ENCODE measurements at places on chromosomes 3 and 15.

DNA sequence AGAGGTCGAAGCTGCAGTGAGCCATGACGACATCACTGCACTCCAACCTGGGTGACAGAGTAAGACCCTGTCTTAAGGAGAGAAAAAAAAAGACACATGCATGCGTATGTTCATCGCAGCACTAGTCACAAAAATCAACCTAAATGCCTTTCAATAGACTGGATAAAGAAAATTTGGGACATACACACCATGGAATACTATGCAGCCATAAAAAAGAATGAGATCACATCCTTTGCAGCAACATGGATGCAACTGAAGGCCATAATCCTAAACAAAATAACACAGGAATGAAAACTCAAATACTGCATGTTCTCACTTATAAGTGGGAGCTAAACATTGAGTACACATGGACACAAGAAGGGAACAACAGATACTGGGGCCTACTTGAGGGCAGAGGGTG is 53.1 kb downstream of the FSIP1 start:
- DNase-seq, result no peak

GRCh38 chr3:47586746-47587145 is 8.1 kb upstream of the CSPG5 start:
- DNase-seq, result no peak

- no peak for DNase-seq
Observed at GRCh38 chr3:180319461-180319860, 282.5 kb upstream of the TTC14 start.

- no peak for DNase-seq
Observed at GRCh38 chr3:9388562-9389272, 8.7 kb upstream of the SETD5 start.

DNA sequence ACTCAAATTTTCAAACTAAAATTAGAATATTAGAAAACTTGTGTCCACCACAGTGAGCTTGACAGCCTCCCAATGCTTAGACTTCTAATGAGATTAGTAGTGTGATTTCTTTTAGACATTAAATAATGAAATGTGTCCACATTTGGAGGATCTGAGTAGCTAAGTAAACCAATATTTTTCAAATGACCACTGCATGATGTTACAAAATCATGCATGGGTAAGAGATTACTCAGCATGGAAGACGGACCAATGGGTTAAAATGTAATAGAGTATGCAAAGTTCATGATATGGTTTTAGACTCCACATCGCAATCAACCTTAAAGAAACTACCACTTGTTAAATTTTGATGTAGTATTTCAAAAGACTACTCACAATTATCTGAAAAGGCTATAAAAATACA is 130.6 kb downstream of the IMPG2 start:
- DNase-seq, result no peak

DNA sequence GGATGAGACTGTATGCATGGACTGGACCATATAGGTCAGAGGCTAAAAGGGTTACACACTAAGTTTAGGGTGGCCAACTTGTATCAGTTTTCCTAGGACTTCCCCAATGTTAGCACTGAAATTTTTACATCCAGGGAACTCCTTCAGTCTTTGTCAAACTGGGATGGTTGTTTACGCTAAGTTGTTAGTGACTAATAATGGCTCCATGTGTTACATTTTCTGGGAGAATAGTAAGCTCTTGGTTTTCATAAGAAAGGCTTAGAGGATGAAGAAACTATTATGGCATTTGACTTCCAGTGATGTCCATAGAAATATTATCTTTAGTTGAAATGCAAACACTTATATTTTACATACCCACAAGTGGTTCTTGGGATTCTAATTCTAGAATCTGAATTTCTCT is 57.9 kb upstream of the ST3GAL6 start:
- DNase-seq, result no peak

DNA sequence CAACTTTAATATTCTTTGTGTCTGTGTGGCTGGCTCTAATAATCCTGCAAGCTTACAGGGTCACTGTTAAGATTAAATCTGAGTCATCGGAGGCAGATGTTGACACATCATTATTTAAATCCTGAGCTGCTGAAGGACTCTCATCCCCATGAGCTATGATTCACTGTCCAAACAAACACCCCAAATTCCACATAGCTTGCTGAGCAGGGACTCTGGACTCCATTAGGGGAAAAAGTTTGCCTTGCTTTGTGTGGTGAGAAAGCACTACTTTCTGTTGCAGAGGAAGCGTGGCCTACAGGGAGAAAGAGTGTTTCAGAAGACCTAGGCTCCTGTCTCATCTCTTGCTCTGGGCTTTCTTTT is 213.7 kb downstream of the PDCD6IP start:
- no peak for DNase-seq

DNA sequence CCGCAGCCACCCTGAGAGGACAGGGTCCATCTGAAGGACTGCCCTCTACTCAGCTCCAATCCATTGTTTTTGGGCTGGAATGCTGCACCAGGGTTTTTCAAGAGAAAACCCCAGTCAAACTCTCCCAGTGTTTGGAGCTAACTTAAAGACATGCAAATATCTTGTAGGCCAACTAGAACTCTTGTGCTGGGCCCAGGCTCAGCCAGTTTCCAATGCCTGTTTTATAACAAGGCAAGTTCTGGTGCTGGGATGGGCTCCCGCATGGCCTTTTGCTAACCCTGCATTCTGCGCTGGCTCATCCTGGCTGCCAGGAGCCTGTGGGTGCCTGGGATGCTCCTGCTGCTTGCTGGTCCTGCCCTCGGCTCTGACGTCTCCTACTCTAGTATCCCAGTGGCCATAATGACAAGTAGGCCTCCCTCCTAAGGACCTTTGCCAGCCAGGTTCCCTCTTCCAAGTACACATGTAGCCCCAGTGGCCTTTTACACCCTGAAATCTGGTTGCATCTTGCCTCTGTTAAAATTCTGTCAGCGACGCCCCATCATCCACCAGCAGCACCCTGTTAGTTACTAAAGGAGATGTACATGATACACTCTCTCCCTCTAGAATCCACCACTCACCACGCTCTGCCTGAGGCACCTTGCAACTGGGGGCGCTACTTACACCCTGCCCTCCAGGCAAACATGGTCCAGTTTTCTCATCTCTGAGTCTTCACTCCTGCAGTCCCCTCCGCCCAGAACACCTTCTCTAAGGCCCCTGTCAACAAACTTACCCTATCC is 30.5 kb upstream of the RAB6B start:
- DNase-seq, result no peak

- DNase-seq, result no peak
Observed at GRCh38 chr3:138019281-138020069, 9.5 kb downstream of the CLDN18 start.
